Gastrocnemius medialis (tissue), 4 donors: ENCODE measurements at places on chromosomes 13 and 19. TPM values are rescaled to one million over a fixed set of nuclear protein-coding genes. Genes with fewer than 3 reads are reported as not detected.

Gene ZNF85
- 0.92 TPM for total RNA-seq

Gene DPF1
- not detected for total RNA-seq

Gene CD209
- 1.3 TPM for total RNA-seq

Gene VSTM1
- not detected for total RNA-seq

Gene GTF2F1
- 20.8 TPM for total RNA-seq

Gene PTPRH
- total RNA-seq, result 0.40 TPM

Gene ZBTB7A
- total RNA-seq, result 104 TPM

DNA sequence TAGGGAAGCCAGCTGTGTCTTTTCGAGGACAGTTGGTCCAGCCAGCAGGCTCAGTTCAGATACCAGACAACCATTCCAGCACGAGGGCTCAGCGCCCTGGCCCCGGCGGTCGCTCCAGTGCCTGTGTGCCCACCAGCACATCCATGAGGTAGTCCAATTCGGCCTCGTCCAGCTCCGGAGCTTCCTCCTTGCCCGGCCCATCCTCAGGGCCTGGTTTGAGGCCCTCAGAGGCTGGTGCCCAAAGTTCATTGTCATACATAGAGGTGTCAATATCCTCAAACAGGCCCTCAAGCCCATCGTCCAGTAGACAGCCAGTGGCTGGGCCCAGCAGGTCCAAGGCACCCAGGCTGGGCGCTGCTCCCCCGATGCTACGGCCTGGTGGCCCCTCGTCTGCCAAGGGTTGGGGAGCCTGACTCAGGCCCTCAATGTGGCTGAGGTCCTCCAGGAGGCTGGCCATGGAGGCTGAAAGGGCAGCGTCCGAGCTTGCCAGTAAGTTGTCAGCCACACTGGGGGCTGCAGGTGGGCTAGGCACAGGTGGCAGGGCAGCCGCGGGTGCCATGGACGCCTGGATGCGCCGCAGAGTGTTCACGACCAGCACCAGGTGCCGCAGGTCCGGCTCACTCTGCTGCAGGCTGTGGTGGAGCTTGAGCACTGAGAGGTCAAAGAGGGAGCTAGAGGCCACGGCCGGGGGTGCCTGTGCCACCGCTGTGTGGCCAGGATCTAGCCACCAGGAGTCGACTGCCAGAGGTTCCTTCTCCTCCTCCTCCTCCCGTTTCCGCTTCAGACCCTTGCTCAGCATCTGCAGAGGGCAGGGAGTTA lies 2.8 kb downstream of the SERTAD1 start:
- peaks cover 13% of the 10 kb centered on the region for H3K36me3 ChIP-seq
- no peak overlapping the region for H3K4me3 ChIP-seq
- no peaks in the 10 kb centered on the region for H3K27me3 ChIP-seq
- peaks cover 38% of the 10 kb centered on the region for H3K4me1 ChIP-seq
- DNase-seq, result no peak
- H3K27ac ChIP-seq, result peak overlapping the region; percentile 98

DNA sequence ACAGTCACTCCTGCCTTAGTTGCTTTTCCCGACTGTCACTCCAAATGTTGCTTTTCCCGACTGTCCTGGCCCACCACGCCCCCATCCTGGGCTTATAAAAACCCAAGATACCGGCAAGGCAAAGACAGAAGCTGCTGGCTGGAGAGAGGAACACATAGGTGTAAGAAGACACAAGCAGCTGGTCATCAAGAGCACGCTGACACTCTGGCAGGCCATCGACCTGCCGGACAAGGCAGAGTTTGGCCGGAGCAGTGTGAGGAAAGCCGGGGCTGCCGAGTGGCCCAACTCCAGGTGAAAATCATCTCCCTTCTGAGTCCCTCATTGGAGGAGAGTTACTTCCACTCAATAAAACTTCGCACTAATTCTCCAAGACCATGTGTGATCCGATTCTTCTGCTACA lies 349.5 kb downstream of the SLITRK1 start:
- no peak overlapping the region for H3K4me3 ChIP-seq
- H3K36me3 ChIP-seq, result no peaks in the 10 kb centered on the region
- H3K4me1 ChIP-seq, result no peaks in the 10 kb centered on the region
- DNase-seq, result no peak
- H3K27ac ChIP-seq, result no peak overlapping the region
- H3K27me3 ChIP-seq, result no peaks in the 10 kb centered on the region

DNA sequence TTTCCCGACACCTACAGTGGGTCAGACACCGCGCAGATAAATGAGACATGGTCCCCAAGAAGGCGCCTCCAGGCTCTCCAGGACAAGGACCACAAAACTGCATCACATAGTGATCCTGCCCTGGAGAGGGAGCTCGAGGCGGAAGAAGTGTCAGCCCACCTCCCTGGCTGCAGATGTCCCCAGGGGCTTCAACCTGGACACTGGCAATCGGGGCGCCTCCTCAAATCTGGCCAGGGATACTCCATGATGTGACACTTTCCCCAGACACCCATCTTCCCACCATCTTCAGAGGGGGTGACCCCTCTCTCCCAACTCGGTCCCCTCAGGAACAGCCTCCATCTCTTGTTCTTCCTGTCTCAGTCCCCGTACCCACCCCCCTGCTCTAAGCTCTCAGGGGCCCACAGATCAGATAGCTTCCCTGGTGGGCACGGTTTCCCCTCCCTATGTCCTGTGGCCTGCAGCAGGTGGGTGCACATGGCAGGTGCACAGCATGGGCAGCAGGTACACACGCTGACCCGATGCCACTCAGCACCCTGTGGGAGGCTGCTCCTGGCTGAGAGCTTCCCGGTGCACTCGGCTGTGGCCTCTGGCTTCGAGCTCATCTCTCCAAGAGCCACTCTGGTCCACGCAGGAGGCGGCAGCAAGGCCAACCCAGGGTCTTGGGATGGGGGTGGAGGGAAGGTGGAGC lies 61.2 kb downstream of the PEPD start:
- peaks cover 6% of the 10 kb centered on the region for H3K4me1 ChIP-seq
- H3K27ac ChIP-seq, result no peak overlapping the region
- H3K4me3 ChIP-seq, result no peak overlapping the region
- H3K36me3 ChIP-seq, result peaks cover 4% of the 10 kb centered on the region
- no peaks in the 10 kb centered on the region for H3K27me3 ChIP-seq
- no peak for DNase-seq

DNA sequence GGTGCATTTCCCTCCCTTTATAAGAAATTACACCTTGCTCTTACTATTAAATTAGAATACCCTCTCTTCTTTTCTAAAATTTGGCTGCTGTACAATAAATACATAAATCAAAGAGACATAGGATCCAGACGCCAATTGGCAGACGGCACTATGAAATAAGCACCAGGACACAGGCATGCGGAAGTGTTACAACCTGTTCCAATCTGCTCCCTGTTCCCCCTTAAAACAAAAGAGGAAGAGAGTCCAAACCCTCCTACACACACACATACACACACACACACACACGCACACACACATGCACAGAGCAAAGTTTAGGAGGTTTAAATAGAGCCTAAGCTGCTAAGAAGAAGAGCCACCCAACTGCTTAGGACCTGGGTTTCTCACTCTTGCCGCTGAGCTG lies 75.6 kb upstream of the ZNF507 start:
- H3K4me3 ChIP-seq, result no peak overlapping the region
- H3K27ac ChIP-seq, result no peak overlapping the region
- no peak for DNase-seq
- H3K27me3 ChIP-seq, result no peaks in the 10 kb centered on the region
- H3K4me1 ChIP-seq, result no peaks in the 10 kb centered on the region

DNA sequence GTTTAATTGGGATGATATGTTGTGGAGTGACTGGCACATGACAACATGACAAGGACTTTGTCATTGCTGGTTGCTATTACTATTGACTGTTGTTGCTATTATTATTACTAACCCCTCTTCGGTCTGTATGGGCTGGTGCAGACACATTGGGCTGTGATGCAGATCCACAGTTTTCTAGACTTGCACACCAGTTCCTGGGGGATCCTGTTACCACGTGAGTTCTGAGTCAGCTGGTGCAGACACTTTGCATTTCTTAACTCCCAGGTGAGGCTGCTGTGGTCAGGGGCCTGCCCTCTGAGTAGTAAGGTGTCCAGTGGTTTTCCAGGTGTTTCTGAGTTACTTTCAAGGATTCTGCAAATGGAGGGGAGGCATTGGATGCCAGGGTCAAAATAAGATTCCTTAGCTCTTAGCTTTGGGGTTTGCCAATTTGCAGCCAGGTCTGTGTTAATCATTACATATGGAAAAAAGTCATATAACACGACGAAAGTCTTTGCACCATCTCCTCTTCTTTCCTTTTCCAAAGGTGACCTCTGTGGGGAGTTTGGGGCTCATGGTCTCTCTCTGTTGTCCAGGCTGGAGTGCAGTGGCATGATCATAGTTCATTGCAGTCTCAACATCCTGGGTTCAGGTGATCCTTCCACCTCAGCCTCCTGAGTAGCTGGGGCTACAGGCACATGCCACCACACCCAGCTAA lies 19.3 kb downstream of the BICRA start:
- H3K27me3 ChIP-seq, result no peaks in the 10 kb centered on the region
- H3K27ac ChIP-seq, result no peak overlapping the region
- no peak for DNase-seq

DNA sequence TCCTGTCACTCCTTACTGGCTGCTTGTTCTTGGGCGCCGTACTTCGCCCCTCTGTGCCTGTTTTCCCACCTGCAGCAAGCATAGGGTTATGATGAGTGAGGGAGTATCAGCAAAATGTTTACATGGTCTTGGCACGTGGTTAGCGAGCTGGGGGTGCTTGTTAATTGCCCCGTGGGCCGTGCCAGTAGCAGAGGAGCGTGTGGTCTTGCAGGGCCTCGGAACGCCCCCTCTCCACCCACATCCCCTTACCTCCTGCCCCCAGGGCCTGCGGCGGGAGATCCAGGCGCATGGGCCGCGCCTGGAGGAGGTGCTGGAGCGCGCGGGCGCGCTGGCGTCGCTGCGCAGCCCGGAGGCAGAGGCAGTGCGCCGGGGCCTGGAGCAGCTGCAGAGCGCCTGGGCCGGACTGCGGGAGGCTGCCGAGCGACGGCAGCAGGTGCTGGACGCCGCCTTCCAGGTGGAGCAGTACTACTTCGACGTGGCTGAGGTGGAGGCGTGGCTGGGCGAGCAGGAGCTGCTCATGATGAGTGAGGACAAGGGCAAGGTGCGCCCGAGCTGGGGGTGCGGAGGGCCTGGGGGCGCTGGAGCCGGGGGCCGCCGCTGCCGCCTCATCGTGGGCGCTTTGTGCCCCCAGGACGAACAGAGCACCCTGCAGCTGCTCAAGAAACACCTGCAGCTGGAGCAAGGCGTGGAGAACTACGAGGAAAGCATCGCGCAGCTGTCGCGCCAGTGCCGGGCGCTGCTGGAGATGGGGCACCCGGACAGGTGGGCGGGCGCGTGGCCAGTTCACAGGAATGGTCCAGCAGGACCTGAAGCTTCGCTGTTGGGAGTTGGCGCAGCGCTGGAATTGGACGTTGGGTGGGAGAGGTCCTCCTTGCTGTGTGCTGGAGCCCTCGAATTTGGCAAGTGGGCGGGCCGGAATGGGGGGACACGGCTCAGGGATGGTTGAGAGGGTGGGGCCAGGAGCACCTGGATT lies 22.5 kb upstream of the SHKBP1 start:
- H3K27me3 ChIP-seq, result no peaks in the 10 kb centered on the region
- no peak for DNase-seq
- no peak overlapping the region for H3K27ac ChIP-seq

GRCh38 chr13:22428188-22428828 lies 752.5 kb upstream of the SGCG start:
- H3K4me3 ChIP-seq, result no peak overlapping the region
- H3K4me1 ChIP-seq, result no peaks in the 10 kb centered on the region
- no peak overlapping the region for H3K27ac ChIP-seq
- DNase-seq, result no peak
- H3K27me3 ChIP-seq, result no peaks in the 10 kb centered on the region

DNA sequence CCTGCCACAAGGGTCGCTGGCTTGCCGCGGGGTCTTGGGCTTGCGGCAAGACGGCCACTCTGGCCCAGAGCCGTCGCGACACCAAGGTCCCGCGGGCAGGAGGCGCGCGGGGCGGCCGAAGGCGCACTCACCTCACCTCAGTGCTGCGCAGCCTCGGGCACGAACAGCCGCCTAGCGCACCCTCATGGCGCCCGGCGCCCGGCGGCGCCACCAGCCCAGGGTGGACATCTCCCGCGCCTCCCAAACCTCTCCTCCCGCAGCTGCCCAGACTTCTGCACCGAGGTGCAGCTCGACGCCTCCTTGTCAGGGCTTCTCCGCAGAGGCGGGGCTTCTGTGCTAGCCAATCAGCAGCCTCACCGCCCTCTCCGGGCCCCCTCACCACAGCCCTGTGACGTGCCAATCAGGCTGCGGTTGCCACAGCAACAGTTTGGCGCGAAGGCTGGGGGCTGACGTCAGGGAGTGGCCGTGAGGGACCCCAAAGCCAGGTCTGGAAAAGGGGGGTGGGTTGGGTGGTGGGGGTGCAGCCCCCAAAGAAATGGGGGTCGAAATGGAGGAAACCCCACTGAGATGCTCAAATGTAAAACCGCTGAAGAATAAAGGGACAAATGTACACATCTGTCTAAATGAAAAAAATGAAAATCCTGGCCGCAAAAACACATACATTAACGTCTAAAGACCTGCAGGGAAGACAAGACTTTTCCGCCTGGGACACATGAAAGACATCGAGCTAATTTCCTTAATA lies at the start of the genes PEG3 and ZIM2:
Gene PEG3, minus strand, starts transcription at position 276 of the 742 bp plus-strand sequence. CDS start 16,071 bp downstream, outside the sequence.
Gene ZIM2, minus strand, starts transcription at position 276 of the 742 bp plus-strand sequence. CDS start 16,449 bp downstream, outside the sequence.
- H3K4me1 ChIP-seq, result no peaks in the 10 kb centered on the region
- peak within 1 kb of the TSS; percentile 47 for H3K4me3 ChIP-seq
- H3K36me3 ChIP-seq, result no peaks in the 10 kb centered on the region
- DNase-seq, result no peak
- H3K27me3 ChIP-seq, result no peaks in the 10 kb centered on the region

DNA sequence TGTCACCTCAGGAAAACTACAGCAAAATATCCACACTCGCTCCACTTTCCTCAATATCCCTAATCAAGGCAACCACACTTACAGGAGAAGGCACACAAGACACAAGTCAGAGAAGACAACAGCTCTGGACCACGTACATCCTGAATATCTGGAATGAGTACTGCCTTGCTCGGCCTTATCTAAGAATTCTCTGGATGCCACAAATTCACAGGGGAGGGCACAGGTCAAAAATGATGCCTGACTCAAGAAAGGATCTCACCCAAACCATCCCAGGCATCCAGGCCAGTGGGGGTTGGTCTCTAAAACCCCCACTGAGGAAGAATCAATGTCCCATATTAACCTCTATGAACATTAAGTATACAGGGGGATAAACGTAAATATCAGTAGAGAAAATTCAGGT lies 29.9 kb downstream of the ATP7B start:
- no peaks in the 10 kb centered on the region for H3K27me3 ChIP-seq
- H3K36me3 ChIP-seq, result no peaks in the 10 kb centered on the region
- no peak overlapping the region for H3K27ac ChIP-seq
- no peaks in the 10 kb centered on the region for H3K4me1 ChIP-seq

DNA sequence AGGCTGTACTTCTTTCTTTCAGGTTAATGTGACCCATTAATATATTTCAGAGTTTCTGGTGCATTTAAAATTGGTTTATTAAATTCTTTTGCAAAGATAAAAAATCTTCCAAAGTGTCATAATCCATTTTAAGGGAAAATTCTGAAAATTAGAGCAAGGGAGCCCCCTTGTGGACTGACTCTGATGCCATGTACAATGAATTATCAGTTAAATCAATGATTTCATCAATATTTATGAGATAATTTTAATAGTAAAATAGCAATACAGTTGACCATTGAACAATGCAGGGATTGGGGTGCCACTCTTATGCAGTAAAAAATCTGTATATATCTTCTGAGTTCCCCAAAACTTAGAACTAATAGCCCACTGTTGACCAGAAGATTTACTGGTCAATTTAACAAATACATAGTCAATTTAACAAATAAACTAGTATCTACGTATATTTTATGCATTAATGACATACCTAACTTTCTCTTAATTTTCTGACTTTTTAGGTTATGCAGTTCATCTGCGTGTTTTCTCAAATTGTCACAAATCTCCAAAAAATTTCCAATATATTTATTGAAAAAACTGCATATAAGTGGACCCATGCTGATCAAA lies 479.1 kb upstream of the MIR17HG start:
- no peaks in the 10 kb centered on the region for H3K36me3 ChIP-seq
- no peak overlapping the region for H3K27ac ChIP-seq
- no peak overlapping the region for H3K4me3 ChIP-seq
- DNase-seq, result no peak
- H3K4me1 ChIP-seq, result no peaks in the 10 kb centered on the region
- no peaks in the 10 kb centered on the region for H3K27me3 ChIP-seq
